ENCODE measurements at places on chromosomes 3 and 15. TPM values are rescaled to one million over a fixed set of nuclear protein-coding genes. Genes with fewer than 3 reads are reported as not detected.
A peak's percentile ranks its signal among the peaks of the same experiment; 100 is the strongest.

- no peak for DNase-seq
These were observed 27.6 kb downstream of the MEX3B start for GRCh38 chr15:82018201-82018600.

ZNF774 gene
- total RNA-seq, result 1.3 TPM

GRCh38 chr3:132550579-132551305 lies 46.3 kb upstream of the ACKR4 start:
- no peak for DNase-seq

SENP8 gene
- total RNA-seq, result 1.7 TPM

DNA sequence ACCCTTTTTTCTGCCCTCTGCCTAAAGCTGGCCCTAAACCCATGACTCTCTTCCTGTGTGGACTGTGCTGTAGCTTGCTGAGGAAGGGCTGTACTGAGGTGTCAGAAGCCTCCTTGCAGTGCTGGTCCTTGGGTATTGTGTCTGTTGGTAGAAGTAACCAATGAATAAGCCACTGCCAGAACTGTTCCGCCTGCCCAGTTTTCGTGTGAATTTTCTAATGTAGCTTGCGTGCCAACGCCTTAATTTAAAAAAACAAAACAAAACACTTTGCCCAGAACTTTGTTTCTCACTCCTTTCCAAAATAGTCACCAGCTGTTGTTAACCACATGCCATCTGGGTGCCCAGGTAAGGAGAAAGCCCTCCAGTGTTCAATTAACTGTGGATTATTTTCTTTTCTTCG lies 101.9 kb downstream of the KLHL25 start:
- DNase-seq, result no peak

RAB8B gene
- total RNA-seq, result 52.0 TPM

LRTM1 gene
- total RNA-seq, result 7.4 TPM

DNA sequence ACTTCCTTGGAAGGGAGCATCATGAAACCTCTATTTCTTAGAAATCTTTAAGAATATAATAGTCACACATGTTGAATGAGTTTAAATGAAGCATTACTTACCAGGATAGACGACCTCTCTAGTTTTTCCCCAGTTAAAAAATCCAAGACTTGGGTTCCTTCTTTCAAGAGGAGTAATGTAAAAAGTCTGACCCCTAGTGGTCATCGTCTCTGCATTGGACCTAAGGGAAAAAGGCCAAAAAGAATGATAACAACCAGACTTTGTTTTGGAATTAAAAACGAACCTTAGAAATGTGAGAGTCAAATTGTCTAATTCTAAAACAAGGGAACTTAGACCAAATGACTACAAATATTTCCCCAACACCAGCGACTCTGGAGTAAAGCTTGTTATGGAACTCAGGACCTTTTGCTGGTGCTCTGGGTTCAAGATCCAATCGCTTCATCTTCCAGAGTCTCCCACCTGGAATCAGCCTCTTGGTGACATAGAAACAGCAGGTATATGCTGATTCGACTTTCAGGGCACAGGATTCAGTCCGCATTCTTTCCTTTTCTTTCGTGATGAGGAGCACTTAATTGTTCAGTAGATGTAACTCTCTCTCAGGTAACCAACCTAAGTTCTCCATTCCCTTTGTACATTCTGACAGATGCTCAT lies 214.8 kb upstream of the TPRG1 start:
- DNase-seq, result peak; percentile 20

All from skin of body (tissue), 3 donors.